ENCODE measurements at places on chromosomes 7 and 10.

- DNase-seq, result no peak
Measured at GRCh38 chr7:99674995-99675742, 4.6 kb downstream of the CYP3A5 start.

DNA sequence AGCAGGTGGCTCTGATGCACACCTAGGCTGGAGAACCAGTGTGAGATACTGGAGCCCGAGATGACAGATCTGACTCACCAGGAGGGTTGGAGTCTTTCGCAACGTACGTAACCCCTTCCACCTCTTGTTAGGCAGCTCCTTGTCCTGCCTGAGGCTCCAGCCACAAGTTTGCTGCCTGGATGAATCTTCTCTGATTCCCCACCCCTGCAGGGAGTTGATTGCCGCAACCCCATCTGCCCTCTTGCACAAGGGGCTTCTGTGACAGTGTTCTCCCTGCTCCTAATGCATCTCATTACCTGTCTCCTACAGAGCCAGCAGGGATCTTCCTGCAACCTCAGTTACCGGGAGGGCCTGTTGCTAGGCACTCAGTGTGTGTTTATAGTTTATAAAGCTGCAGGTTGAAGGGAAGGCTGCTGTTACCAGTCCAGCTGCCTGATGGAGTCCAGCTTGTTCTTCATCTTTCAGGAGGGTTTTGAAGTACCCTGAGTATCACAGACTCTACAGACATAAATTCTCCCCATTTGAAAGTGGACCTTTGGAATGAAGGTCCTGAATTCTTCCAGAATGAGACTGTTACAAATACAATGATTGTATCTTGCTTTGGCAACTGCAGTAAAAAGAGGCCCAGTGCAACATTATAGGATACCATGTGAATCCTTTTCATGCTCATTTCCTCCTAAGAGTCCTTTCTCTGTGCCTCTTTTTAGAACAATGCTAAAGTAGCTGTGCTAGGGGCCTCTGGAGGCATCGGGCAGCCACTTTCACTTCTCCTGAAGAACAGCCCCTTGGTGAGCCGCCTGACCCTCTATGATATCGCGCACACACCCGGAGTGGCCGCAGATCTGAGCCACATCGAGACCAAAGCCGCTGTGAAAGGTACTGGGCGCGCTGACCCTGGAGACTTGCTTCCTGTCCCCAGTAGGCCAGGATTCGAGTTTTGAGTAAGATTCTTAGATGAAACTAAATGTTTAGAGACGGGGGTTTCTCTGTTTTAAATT lies 6.5 kb downstream of the MDH2 start:
- no peak for DNase-seq

DNA sequence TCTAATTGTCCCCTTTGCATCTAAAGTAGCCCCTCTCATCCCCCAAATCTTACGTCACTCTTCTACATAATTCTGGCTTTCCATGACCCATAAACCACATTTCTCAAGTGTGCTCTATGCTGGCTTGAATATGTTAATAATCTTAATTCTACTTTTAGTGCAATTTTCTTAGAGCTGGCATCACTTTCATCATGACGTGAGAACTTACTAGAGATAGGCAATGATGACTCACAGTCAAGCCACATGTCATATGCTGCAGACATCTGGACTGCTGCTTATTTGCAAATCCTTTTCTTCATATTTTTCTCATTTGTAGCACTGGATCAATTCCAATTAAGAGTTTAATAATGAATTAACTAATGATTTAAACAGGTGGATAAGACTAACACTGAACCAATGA lies 260.7 kb upstream of the PRKCQ start:
- no peak for DNase-seq

- no peak for DNase-seq
Measured at GRCh38 chr7:151792086-151792485, 84.8 kb downstream of the PRKAG2 start.

DNA sequence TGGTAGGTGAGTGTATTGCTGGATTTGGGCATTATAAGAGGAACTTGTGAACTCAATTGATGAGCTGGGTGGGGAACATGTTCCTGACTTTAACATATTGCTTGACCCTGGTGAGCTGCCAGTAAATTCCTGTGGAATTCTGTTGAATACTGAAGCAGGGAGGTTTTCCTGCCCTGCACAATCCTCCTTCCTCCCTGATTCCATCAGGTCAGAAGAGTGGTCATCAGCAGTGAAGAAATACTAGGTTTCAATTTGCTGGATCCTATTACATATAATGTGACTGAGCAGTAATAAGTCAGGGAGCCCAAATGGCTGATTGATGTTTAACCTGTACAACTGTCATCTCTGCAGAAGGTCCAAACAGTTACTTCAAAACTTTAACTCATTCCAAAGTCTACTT lies 581.2 kb downstream of the SUGCT start:
- DNase-seq, result no peak

DNA sequence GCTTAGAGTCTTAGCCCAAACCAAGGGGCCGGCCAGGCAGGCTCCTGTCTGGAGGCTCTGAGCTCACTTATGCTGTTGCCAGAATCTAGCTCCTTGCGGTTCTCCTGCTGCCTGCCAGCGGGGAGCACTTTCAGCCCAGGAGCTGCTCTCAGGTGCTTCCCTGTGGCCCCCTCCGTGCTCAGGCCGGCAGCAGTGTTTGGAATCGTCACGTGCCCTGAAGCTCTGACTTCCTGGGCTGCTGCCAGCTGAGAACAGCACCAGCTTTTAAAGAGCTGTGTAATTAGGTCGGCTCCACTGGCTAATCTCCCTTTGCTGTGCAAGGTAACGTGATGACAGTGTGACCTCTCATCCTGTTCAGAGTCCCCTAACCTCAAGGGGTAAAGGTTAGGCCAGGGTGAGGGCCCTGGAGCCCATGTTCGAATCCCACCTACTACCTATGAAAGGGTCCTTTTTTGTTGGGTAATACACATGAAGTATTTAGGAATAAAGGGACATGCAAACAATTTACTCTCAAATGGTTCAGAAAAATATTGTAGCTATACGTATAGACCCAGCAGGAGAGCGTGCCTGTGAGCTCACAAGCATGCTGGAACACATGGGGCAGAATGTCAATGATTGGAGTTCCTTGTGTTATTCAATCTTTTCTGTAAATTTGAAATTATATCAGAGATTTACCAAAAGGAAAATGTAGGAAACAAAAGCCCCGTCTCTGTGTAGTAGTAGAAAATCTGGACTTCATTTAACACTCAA lies 16.6 kb downstream of the ZNF862 start:
- DNase-seq, result no peak

DNA sequence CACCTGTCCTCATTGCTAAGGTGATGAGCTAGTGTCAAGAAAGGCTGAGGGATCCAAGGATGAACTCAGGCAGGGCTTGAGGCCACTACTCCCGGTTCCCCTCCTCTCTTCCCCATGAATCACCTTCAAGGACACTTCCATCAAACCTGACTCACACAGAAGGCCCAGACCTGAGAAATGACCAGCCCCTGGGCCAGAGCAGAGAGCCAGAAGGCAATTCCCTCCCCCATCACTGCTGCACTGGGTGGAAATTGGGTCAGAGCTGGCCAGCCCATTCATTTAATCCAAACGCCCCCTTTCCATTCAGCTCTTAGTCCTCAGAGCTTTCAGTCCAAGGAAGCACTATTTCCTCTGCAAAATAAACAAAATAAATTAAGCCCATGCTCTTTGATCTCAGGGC lies 182.0 kb downstream of the KCNMA1 start:
- DNase-seq, result no peak

GRCh38 chr7:44466300-44467216 lies 23.9 kb downstream of the NUDCD3 start:
- DNase-seq, result no peak

DNA sequence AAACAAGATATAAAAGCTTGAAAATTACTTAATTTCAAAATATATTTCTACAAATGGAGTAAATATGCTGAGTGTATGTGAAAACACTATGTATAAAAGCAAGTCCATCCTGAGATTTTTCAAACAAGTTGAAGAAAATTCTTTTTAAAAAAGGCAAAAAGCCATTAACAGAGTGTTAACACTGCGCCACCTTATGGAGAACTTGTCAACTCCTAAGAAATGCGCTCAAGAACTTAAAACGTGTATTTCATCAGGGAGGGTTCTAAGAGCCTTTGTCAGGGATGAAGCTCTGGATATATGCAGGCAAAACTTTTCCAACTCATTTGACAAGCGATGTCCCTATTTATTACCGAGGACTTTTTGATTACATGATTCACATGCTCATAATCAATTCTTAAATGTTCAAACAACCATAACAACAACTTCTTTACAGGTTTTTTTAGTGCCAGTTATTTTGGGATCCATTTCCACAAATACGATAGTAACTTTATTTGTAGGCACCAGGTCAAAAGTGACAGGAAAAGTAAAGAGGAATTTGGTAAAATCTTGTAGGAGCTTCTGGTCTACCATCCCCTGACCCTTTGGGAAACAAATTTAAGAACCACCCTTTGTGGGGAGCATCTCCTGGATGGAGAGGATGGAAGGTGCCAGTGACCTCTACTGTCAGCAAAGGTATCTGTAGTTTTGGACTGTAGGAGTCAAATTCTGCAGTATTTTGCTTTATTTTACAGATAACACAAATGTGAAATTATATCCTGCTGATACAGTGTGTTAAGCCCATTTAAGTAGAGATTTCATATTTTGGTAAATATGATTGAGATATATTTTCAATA lies 23.2 kb downstream of the CALCR start:
- no peak for DNase-seq

GRCh38 chr10:83819609-83820008 lies 319.7 kb upstream of the GHITM start:
- DNase-seq, result no peak

- no peak for DNase-seq
Measured at GRCh38 chr10:75532253-75532924, 101.0 kb downstream of the LRMDA start.

DNA sequence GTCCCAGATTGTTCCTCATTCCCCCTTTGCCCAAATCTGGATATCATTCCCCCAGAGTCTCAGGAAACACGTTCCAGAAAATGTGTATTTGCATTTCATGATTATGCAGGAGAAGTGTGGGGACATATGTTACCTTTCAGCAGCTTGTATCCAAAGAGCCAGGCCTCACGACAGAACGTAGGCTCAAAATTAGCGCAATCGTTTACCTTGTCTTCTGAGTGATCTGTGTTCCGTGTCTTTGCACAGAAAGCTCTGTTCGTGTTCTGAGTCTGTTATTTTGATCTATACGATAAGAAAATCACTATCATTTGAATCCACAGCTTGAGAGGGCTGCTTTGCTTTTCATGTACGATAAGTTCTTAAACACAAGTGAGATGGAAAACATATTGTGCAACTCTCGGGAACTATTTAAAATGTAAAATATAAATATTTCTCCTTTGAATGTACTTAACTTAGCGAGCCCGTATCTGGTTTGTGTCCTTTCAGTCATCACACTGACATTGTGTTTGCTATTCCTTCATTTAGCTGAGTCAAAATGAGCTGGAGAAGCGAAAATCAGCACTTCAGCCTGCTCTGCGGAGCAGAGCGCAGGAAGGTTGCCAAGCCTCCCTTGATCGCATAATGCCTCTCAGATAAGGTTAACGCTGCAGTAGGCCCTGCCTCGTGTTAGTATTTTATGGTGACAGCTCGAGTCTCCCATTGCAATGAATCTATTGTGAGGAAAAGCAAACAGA lies 80.2 kb upstream of the CACNB2 start:
- no peak for DNase-seq

- peak; percentile 10 for DNase-seq
Measured at GRCh38 chr7:374706-375311, 84.8 kb downstream of the FOXL3 start.

Data from CD4-positive, alpha-beta T cell (primary cell).